ENCODE measurements at places on chromosomes 7 and 10.

DNA sequence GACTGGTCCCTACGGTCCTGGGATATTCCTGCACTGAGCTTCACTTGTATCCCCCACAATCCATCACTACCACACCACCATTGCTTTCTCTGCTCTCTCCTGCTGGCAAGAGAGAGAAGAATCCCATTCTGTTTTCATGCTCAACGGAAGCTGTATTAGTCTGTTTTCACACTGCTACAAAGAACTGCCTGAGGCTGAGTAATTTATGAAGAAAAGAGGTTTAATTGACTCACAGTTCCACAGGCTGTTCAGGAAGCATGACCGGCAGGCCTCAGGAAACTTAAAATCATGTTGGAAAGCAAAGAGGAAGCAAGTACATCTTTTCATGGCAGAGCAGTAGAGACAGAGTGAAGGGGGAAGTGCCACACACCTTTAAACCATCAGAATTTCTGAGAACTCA is 260.4 kb upstream of the LYZL1 start:
- no peak for DNase-seq

DNA sequence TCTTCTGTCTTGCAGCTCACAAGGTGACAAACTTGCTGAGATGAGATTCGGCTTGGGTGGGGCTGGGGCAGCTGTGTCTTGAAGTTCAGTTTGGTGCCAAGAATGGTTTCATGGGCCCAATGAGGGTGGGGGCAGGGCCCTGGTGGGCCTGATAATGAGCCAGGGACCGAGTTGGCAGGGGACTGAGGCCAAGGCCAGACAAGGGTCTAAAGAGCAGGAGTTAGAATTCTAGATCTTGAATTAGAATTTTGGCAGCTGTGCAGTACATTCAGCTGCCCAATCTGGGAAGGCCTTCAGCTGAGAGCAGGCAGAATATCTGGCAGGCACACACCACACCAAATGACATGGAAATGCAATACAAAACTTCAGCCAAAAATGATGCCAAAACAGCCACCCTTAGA is 1.5 kb upstream of the JAZF1 start:
- DNase-seq = peak; percentile 41

GRCh38 chr10:120514035-120514620 is 57.1 kb downstream of the PLPP4 start:
- DNase-seq = peak; percentile 51

DNA sequence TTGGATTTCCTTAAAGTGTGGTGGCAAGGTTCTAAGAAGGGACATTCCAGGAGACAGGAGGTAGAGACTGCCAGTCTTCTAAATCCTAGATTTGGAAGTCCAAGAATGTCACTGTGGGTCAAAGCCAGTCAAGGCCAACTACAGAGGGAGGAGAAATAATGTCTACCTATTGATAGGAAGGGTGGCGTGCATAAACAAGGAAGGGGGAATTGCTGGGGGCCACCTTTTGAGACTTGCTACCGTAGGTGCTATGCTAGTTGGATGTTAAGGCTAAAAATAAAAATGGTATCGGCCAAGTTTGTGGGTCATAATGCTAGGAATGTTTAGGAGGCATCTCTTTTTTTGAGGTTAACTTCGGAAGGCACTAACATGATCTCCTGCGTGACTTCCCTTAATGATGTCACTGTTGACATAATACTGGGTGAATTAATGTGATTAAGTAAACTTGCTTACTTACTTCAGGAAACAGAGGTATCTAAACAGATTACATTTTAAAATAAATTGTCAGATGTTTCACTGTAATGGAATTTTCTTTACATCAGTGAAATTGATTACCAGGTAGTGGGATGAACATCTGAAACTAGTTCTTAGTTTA is 4.8 kb downstream of the BTRC start:
- DNase-seq = peak; percentile 9

- DNase-seq = no peak
Observed at GRCh38 chr10:58241346-58241745, 26.3 kb downstream of the IPMK start.

DNA sequence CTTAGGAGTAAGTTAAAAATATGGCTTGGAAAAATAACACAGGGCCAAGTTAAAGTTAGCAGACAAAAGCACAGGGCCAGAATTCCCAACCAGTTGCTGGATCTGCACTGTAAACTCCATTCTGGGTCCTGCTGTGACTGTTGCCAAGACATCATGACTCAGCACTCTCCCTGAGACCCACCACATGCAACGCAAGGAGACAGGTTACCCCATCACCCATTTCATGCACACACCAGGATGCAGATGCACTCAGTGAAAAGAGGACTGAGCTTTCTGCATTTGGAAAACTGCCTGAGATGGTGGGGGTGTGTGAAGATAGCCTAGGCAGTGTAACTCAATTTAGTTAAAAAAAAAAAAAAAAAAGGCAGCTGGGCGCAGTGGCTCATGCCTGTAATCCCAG is 97.6 kb upstream of the ZNF438 start:
- peak; percentile 69 for DNase-seq

DNA sequence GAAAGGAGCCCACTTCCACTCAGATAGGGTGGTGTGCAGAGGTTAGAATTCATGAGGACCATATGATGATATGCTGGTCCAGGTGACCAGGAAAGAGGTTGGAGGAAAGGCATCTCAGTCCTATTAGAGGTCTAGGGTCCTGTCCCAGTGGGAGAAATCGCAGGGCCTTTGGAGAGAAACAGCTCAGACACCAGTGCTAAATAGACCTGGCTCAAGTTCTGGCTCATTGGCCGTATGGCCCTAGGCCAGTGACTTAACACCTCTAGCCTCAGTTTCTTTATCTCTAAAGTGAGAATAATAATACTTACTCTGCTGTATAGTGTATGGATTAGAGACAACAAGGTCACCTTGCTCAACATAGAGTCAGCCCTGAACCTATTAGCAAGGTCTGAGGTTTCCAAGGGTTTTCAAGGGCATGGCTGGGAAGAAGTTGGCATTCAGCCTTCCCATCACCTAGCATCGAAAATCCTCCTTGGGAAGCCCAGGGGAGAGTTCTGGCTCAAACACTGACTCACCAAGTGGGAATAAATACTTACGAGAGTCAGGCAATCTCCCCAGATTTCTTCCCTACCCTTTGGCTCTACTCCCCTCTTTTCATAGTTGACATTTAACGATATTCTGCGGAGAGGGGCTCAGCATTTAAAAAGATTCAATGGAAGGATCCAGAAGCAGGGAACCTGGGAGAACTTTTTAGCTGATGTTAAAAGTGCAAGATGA is 473.1 kb upstream of the PODXL start:
- DNase-seq = no peak

DNA sequence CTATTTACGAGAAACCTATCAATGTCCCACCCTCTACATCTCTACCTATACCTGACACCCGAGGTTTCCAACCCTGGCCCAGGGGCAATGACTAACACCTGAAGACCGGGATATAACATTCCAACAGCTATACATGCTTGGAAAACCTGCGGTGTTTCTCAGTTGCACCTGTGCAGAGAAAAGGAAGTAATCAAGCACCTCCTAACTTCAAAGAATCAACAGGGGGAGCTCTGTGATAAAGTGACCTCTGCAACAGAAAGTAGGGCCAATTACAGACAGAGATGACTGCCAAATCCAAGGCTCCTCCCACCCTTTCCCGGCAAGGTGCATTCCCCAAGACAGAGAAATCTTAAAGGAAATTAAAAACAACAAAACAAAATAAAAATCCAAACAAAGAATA is 41.3 kb downstream of the CCDC6 start:
- DNase-seq = peak; percentile 16

DNA sequence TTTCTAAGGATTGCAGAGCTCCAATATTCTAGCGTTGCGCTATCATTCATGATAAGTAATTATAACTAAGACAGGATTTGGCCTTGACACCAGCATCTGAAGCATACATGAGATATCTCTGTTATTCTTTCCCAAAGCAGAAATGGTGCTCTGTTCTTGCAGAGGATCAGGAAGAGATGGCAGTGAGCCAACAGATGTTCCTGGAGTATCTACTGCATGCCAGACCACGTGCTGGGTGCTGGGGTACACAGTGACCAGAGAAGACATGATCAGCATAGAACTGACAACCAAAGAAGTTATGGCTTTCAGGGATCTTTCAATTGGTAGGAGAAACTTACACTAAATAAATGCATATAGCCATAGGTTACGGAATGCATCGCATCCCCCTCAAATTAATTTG is 63.7 kb upstream of the PLXNA4 start:
- no peak for DNase-seq

DNA sequence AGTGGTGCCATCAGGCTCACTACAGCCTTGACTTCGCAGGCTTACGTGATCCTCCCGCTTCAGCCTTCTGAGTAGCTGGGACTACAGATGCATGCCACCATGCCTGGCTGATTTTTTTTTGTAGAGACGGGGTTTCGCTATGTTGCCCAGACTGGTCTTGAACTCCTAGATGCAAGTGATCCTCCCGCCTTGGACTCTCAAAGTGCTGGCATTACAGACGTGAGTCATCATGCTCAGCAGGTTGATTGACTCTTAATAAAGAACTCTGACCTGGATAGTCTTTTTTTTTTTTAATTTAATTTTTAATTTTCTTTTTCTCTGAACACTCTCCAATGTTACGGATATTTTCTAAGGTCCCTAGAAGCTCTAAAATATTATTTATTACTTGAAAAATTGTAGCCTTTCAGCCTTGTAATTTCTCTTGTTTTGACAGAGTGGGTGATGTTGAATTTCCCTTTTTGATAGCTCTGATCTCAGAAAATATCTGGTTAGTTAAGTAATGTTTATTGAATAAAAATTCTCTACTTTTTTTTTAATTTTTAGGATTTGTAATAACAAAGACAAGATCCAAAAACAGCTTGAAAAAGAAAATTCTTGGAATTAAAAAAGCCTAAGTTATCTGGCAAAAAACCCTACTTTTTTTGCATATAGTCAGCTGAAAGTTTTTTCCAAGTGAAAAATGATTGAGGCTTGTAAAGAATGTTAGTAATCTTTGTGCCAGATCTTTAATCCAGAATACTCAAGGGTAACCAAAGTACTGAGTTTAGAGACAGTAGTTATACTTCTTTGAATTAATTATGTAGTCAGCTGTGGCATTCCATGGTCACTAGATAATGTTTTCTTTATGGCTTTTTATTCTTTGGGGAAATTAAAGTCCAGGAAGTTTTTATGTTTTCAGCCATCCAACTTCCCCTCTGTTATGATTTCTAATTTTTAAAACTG is 26.7 kb downstream of the TBC1D12 start:
- peak; percentile 62 for DNase-seq

GRCh38 chr7:143518521-143518920 is 40.8 kb downstream of the TAS2R41 start:
- no peak for DNase-seq

DNA sequence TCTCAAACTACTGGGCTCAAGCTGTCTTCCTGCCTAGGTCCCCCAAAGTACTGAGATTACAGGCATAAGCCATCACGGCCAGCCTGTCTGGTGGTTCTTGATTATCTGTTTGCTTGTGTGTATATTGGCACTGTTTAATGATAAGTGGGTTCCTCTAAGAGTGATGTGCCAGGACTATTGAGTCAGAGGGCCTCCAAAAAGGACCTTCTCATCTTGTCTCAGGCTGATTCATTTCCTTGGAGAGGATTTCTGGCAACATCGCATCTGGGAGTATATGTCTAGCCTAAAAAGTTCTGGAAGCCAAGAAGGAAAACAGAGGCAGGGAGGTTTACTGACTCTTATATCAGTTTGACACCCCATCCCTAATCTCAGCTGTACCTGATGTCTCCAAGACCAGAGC is 27.1 kb upstream of the AKAP9 start:
- DNase-seq = no peak

DNA sequence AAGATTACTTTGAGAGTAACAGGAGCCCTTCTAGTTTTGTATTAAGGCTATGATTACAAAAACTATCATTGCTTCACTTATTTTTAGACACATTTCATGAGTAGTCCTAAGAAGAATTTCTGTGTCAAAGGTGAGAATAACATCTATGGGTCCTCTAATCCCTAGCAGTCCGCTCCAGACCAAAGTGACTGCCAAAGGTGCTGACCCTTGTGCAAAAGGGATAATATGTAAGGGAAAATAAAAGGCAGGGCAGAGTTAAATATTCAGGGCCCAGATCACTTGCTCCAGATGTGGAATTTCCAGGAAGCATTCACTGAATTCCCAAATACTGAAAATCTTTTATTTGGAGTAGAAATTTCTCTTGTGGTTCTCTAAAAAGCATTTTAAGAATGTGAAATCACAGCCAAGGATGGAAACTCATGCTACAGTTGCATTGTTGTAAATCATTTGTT is 29.3 kb downstream of the RHOBTB1 start:
- peak; percentile 83 for DNase-seq

DNA sequence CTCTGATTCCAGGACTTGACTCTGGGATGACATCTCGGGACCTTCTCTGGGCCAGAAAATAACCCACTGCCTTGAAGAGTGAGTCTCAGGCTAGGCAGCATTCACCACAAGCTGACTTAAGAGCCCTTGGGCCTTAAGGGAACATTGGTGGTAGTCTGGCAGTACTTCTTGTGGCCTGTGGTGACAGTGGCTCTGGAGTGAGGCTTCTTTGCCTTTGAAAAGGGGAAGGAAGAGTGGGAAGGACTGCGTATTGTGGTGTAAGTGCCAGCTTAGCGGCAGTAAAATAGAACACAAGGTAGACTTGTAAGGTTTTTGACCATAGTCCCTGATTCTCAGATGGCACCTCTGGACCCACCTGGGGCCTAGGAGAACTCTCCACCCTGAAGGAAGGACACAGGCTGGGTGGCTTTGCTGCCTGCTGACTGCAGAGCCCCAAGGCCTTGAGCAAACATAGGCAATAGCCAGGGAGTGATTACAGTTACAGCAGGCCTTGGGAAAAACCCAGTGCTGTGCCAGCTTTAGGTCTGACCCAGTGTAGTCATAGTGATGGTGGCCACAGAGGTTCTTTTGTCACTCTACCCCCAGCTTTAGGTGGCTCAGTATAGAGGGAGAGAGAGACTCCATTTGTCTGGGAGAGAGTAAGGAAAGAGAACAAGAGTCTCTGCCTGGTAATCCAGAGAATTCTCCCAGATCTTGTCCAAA is 483.9 kb downstream of the SH2D4B start:
- DNase-seq = no peak

DNA sequence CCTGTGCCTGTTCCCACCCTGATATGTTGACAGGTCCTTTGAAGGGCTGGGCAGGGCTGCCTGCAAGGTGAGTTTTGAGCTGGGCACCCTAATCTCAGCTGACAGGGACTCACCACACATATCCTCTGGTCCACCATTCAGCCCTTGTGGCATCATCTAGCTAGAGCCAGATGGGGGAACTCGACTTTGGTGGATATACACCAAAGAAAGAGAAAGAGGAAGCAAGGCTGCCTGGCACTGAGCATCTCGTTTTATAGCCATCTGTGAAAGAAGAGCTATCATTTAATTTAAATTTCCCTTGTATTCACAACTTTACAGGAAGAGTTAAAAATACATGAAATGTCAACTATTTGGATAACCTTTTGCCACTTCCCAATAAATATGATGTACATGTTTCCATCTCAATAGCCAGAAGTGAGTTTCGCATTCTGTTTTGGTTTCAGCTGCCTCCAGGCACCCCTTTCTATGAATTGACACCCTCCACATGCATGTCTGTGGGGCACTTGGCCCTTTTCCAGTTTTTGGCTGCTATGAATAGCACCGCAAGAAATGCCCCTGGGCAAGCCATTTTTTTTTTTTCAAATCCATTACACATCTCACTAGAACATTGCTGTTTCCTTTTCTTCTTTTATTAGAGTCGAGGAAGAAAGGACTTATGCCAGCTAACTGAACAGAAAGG is 22.9 kb upstream of the GRB10 start:
- no peak for DNase-seq

Data from myocyte (in vitro differentiated cells).